ENCODE measurements at places on chromosomes 2 and 18. TPM values are rescaled to one million over a fixed set of nuclear protein-coding genes. Genes with fewer than 3 reads are reported as not detected.

The PSMD14 gene
- 92.2 TPM for total RNA-seq

The ICOS gene
- total RNA-seq = not detected

The RNU2-63P gene
- not detected for total RNA-seq

The CXCR4 gene
- total RNA-seq = 1.3 TPM

The HJURP gene
- 49.2 TPM for total RNA-seq

The DQX1 gene
- 0.74 TPM for total RNA-seq

The CHST9 gene
- 14.3 TPM for total RNA-seq

The AQP4 gene
- 3.8 TPM for total RNA-seq

The POTEJ gene
- not detected for total RNA-seq

The INSIG2 gene
- 8.1 TPM for total RNA-seq

The CELF4 gene
- total RNA-seq = 2.6 TPM

The NRP2 gene
- 22.0 TPM for total RNA-seq

The ERICH2 gene
- not detected for total RNA-seq

The CACNB4 gene
- total RNA-seq = 9.8 TPM

The TNFAIP6 gene
- total RNA-seq = 3.2 TPM

The TEKT4 gene
- not detected for total RNA-seq

The INHBB gene
- 0.16 TPM for total RNA-seq

The EVX2 gene
- 0.03 TPM for total RNA-seq

The GAL3ST2 gene
- 1.5 TPM for total RNA-seq

The TMEM182 gene
- 7.2 TPM for total RNA-seq

The HMSD gene
- total RNA-seq = 0.54 TPM

The VWA3B gene
- not detected for total RNA-seq

The DRC1 gene
- total RNA-seq = not detected

The PPM1G gene
- total RNA-seq = 183 TPM

The SCG2 gene
- 0.31 TPM for total RNA-seq

The MRPL44 gene
- 68.2 TPM for total RNA-seq

The C2orf92 gene
- total RNA-seq = 2.9 TPM

The ZDBF2 gene
- total RNA-seq = 35.6 TPM

The FOXI3 gene
- total RNA-seq = 11.8 TPM

The MC4R gene
- total RNA-seq = not detected

The KCNIP3 gene
- total RNA-seq = 2.6 TPM

The SIX3 gene
- not detected for total RNA-seq

The ARHGAP25 gene
- 2.5 TPM for total RNA-seq

The SMAD2 gene
- 90.7 TPM for total RNA-seq

The STPG4 gene
- total RNA-seq = 0.28 TPM

The RAPGEF4 gene
- 4.7 TPM for total RNA-seq

The BCL2 gene
- total RNA-seq = 4.0 TPM

The RPRM gene
- 7.2 TPM for total RNA-seq

The DYSF gene
- total RNA-seq = 21.3 TPM

The IL36A gene
- total RNA-seq = not detected

The DNER gene
- total RNA-seq = 8.8 TPM

The MEP1B gene
- total RNA-seq = not detected

The GLB1L gene
- 5.4 TPM for total RNA-seq

The FHOD3 gene
- total RNA-seq = 8.7 TPM
